ENCODE measurements at places on chromosomes 7 and 10.

DNA sequence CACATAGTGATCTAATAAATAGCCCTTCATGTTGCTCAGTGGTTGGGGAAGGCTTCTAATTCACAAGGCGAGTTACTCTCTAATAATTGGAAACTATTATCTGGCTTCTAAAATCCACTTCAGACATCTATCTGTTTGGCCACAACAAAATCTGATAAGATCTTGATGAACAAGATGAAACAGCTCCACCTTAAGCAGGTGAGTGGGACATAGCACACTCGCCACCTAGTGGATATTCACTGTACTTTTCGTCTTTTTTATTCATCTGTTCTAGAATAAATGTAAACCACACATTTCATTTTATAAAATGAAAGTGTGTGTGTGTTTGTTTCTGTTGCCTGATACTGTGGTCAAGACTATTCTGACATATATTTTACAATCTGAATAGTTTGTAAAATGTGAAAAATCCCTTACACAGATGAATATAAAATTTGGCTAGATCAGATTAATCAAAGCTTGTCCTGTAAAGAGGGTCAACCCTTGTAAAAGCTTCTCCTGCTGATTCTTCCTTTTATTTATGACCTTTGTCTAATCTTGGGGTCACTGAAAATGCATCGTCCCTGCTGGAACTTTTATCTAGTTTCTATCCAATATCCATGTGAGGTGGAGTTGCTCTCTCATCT, 26.5 kb upstream of the CNTNAP2 start:
- no peak for DNase-seq

DNA sequence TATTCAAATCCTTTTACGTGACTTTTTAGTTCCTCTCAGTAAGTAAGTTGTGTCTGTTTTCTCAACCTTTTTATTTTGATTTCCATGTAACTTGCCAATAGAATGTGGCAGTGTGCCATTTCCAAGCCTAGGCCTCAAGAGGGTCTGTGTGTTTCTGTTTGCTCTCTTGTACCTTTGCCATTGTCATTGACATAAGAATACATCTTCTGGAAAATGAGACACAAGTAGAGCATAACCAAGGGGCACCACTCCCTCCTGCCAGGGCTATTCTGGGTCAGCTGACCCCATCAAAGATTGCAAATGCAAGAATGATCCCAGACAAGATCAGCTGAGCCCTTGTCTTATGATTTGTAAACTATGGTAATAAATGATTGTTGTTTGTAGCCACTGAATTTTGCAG, 524.0 kb downstream of the IPMK start:
- DNase-seq = no peak

DNA sequence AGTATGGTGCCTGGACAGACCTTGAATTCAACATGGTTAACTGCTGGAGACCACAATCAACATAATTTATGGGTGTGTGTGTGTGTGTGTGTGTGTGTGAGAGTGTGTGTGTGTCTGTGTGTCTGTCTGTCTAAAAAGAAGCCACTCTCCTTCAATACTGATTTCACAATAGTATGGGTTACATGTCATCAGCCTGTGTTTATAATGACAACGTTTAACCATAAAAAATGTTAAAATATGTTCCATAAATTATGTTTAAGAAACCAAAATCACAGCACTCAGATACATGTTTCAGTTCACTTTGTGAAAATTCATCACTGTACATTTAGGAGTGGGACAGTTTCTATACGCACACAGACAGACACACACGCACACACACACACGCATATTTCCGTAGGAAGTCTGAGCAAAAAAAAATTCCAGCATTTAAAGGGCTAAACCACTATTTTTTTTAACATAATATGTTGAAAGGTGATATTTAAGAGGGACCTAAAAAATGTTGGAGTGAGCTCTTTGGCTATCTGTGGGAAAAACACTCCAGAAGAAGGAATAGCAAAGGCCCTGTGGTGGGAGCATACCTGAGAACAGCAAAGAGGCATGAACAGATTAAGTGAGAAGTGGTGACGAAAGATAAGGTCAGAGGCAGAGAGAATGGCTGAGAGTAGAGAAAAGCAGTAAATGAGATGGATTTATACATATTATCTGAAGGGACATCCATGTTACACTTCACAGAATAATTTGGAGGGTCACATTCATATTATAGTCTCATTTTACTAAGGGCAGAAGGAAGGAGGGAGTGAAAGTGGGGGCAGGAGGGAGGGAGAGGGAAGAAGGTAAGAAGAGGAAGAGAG, 10.9 kb downstream of the PDZD8 start:
- no peak for DNase-seq

DNA sequence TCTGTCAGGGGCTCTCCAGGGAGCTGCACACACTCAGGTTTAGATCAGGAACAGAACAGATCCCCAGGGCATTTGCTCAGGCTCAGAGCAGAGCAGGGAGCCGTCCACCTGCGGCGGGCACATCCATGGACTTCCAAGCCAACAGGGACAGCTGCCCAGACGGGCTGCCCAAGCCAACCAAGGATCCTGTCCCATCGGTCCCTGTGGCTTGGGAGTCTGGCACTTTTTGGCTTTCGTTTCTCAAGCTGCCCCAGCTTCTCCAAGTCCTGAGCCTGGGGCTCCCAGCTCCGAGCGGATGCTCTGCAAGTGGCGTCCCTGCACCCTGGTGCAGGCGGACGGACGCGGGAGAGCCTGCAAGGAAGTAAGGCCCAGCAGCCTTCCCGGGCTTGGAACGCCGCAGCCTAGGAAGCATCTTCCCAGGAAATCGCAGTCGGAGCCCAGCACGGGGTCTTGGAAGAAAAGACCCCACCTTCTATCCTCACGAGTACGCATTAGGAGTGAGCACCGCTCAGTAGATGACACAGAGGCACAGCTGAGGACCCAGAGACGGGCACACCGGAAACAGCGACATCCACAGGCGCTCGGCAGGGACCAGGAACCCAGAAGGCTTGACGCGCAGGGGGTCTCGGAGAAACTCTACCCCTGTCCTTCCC, 6.0 kb downstream of the GPR146 start:
- no peak for DNase-seq

- DNase-seq = no peak
Measured at GRCh38 chr7:44244282-44244681, 43.5 kb downstream of the YKT6 start.

- no peak for DNase-seq
Measured at GRCh38 chr7:54697659-54698186, 61.3 kb downstream of the SEC61G start.

GRCh38 chr10:11080564-11080984, 62.9 kb downstream of the CELF2 start:
- DNase-seq = no peak

- DNase-seq = no peak
Measured at GRCh38 chr7:136133551-136133950, 156.4 kb upstream of the MTPN start.

DNA sequence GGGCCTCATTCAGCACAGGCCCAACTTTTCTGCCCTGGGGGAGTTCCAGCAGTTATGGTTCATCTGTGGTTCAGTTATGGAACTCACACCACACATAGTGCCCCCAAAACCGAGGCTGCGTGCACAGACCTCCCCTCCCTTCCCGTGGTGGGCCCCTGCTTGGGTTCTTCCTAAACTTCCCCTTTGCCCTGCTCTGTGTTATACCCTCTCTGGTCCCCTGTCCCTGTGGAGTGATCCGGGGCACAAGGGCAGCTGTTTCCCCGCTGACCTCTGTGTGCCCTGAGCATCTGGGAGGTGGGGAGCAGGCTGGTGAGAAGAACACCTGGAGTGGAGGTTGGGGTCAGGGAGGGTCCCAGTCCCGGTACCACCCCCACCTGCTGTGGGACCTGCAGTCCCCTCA, 39.4 kb downstream of the HTRA1 start:
- no peak for DNase-seq
